ENCODE measurements at places on chromosomes 5 and 9.

- DNase-seq: no peak
These were observed 17.2 kb downstream of the PCSK1 start for GRCh38 chr5:96415897-96416296.

GRCh38 chr5:12330381-12330780 is 426.1 kb upstream of the CTNND2 start:
- DNase-seq: no peak

DNA sequence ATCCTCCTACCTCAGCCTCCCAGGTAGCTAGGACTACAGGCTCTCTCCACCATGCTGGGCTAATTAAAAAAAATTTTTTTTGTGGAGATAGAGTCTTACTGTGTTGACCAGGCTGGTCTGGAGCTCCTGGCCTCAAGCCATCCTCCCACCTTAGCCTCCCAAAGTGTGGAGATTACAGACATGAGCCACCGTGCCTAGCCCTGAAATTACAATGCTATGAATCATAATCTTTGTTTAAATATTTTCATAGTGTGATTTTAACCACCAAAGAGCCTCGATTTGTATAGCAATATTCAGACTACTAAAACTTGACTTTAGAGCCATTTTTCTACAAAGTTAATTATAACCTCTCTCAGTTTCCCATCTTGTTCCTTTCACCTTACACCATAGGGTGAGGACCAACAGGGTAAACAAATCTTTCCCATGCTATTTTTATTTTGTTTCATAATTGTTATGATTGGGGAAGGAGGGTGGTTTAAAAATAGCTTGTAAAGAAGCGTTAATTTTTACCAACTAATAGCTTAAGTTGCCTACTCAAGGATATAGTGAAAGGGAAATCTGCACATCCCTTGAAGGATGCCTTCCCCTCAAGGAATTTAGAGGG is 32.7 kb downstream of the UBE2D2 start:
- no peak for DNase-seq

DNA sequence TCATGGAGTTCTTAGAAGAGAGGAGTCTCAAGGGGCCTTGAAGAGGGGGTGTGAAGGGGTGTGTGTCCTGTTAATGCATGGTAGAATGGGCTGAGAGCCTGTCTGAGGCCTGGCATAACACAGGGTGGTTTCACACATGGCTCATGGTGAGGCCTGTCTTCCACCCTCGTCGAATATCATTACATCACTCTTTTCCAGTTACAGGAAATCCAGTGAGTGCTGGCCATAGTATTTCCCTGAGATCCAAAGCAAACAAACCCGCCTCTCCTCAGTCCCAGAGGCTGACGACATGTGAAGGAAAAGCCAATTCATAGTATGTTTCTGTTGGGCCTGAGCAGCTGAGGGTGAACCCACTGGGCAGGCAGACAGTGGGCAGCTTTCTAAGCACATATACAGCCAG is 159.4 kb upstream of the NR3C1 start:
- no peak for DNase-seq

DNA sequence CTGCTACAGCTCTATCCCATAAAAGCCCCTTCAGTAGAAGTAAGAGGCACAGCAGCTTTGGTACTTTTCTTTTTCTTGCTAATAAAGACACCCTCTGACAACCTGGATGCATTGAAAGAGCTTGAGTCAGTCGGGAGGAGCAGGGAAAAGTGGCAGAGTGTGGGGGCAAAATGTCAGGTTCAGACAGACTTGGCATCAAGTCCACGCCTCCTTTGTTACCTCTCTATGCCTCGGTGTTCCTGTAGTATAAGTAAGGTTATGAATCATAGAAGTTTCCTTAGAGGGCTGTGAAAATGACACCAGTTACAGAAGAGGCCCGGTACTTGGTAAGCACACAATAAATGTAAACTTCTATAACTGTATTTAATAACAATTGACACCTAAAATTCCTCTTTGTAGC is 133.9 kb downstream of the ESM1 start:
- DNase-seq: no peak
